ENCODE measurements at places on chromosomes 1 and 21.

DNA sequence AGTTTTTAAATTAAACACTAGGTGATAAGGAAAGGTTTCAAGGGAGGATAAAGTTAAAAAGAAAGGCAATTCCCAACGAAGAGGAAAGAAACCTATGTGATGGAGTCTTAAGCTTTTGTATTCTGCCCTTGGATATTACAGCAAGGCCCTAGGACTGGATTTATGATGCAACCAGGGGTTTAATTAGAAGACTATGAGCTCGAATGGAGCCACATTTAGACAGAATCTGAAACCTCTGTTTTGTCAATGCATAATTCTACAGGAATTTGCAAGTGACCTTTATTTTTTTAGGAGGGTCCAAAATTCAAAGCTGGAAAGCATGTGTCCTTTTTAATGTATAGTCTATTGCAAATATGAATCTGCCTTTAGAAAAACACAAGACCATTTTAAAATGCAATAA, 37.9 kb downstream of the TGFB2 start:
- DNase-seq, result no peak

- DNase-seq, result no peak
Observed at GRCh38 chr21:38699048-38699447, 106.7 kb upstream of the ETS2 start.

GRCh38 chr21:36691555-36692041, 7.3 kb upstream of the SIM2 start:
- DNase-seq, result no peak

GRCh38 chr1:30171537-30172298, 551.7 kb downstream of the MATN1 start:
- no peak for DNase-seq

- no peak for DNase-seq
Observed at GRCh38 chr1:79760531-79760930, 754.0 kb upstream of the ADGRL4 start.

GRCh38 chr1:233641029-233641428, 27.1 kb downstream of the KCNK1 start:
- no peak for DNase-seq

DNA sequence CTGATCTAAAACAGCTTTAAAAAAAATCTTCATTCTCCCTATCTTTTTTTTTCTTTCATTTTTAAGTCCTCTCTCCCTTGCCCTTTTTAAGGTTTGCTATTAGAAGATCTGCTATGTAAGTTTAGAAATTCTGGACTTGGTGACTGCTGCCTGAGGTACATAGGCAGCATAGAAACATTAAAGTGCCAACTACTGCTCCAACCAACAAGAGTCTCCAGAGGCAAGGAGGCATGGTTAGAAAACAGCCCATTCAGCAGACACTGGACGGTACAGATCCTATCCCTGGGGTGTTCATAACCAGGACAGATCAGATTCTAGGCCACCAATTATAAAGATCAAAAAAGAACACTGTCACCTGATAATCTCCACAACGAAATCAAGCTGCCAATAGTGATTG, 36.6 kb downstream of the GPR3 start:
- no peak for DNase-seq

DNA sequence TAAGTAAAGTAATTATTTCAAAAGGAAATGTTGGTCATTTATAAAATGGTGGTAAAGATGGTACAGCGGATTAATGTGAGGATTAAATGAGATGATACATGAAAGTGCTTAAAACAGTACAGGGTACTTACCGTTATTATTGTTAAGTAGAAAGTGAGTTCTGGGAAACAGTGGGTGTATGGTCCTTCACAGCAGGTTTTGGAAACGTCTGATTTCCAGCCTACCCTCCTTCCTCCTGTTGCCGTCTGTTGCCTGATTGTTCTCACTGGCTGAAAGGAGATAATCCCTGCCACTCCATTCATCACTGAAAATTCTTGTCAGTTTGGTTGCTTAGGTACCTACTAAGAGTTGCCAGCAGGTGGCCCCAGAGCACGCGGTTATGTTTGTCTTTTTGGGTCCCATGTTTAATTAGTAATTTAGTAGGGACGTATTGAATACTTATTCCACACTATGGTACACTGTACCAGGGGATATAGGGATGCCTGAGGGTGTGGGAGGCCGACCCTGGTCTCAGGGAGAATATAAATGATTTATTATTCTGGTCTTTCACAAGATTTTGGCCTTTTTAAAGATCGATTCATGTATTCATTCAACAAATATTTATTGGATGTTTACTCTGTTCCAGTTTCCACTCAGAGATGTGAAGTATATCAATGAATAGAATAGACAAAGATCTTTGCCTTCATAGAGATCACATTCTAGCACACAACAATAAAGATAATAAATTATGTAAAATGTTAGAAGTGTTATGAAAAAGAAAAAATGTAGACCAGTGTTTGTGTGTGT, 30.8 kb upstream of the RPTN start:
- DNase-seq, result peak; percentile 30

GRCh38 chr1:110501488-110502132, 17.4 kb downstream of the KCNA10 start:
- DNase-seq, result no peak

- DNase-seq, result no peak
Observed at GRCh38 chr1:241775021-241775420, 73.0 kb upstream of the EXO1 start.

DNA sequence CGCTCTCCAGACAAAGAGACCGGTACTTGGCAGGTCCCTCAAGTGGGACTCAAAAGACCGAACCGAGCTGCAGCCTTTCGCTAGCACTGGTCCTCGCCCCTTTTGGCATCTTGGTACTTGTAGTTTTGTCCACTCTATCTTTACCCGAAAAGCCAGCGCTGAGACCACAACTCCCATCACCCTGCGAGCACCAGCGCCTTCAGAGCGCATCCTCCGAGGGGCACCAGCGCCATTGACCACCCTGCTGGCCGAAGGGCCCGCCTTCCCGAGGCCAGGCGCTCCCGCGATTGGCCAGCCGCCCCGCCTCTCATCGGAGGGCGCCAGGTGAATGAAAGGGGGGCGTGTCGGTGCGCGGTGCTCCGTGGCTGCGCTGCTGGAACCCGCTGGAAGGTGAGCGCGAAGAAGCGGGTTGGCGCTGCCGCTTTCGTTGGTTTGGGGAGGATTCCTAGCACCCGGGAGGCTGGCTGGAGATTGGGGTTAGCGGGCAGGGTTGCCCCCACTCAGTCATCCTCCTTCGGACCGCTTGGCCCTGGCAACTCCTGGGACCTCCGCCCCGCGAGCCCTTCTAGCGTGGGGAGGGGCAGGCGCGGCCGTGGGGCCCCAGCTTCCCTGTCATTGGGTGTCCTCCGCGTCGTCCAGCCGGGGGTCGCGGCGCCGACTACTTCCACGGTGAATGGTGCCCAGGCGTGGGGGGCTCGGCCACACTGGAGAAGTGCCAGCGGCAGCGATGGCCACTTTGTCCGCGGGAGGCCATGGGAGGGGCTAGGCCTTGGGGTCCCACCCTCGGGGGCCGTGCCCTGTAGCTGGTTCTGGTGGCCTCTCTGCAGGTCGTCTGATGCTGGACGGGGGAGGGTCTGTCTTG, at the start of gene ZBTB8B:
TSS of gene ZBTB8B (plus strand) at position 357 of the 862 bp plus-strand sequence. CDS start 5,553 bp downstream, outside the sequence.
- no peak for DNase-seq

DNA sequence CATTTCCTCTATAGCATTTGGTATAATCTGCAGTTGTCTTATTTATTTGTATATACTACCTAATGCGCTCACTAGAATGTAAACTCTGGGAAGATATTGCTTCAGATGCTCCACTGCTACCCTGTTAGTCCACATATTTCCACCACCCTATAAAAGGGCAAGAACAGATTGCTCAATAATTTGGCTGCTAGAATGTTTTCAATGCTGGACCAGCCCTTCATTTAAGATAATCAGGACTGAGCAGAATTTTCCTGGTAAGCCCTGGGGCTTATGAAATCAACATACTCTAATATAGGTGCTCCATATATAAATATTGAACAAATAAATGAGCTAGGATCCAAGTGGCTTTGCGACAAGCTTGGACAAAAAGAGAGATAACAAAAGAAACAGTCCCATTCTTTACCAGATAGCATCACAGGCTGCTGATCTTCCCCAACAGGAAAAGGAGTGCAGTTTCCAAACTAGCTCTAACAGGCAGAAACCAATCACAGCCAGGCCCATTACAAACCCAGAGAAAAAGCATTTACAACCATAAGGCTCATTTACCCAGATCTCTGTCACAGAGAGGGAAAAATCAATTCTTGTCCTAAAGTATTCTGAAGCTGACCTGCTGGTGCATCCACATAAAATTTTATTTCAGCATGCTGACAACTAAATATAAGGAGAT, 8.3 kb downstream of the BCAR3 start:
- no peak for DNase-seq

GRCh38 chr1:19650416-19651140, 6.5 kb downstream of the NBL1 start:
- DNase-seq, result no peak

- DNase-seq, result no peak
Observed at GRCh38 chr1:10965546-10966226, 46.8 kb upstream of the TARDBP start.

DNA sequence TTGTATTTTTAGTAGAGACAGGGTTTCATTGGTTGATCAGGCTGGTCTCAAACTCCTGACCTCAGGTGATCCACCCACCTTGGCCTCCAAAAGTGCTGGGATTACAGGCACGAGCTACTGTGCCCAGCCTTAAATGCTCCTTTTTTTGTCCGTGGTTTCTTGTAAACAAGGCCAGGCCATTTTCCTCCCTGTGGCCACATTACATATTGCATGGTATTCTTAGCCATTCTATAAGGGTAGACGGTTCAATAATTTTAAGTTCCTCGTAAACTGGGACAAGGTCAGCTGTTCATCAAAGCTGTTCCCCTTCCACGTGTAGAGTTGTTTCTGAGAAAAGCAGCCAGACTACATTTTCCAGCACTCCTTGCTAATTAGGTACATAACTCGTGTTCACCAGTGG, 10.3 kb upstream of the LUZP1 start:
- no peak for DNase-seq

- no peak for DNase-seq
Observed at GRCh38 chr1:238329671-238330070, 438.9 kb upstream of the ZP4 start.

DNA sequence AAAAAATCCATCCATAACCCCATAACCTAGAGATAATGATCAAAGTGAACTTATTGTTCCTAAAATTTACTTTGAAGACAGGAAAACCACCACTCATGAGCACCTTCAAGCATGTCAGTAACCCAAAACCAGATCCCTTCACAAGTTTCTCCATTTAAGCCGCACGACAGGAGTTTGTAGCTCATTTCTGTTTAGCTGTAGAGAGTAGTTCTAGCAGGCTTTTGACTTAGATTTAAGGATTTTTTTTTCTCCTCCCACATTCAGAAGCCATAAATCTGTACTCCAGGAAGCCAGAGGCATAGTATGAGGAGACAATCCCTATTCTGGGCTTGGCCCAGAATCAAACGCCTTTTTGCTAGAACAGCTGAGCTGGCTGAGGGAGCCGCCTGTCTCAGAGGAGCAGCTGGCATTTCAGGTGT, 25.6 kb downstream of the TOMM20 start:
- no peak for DNase-seq

DNA sequence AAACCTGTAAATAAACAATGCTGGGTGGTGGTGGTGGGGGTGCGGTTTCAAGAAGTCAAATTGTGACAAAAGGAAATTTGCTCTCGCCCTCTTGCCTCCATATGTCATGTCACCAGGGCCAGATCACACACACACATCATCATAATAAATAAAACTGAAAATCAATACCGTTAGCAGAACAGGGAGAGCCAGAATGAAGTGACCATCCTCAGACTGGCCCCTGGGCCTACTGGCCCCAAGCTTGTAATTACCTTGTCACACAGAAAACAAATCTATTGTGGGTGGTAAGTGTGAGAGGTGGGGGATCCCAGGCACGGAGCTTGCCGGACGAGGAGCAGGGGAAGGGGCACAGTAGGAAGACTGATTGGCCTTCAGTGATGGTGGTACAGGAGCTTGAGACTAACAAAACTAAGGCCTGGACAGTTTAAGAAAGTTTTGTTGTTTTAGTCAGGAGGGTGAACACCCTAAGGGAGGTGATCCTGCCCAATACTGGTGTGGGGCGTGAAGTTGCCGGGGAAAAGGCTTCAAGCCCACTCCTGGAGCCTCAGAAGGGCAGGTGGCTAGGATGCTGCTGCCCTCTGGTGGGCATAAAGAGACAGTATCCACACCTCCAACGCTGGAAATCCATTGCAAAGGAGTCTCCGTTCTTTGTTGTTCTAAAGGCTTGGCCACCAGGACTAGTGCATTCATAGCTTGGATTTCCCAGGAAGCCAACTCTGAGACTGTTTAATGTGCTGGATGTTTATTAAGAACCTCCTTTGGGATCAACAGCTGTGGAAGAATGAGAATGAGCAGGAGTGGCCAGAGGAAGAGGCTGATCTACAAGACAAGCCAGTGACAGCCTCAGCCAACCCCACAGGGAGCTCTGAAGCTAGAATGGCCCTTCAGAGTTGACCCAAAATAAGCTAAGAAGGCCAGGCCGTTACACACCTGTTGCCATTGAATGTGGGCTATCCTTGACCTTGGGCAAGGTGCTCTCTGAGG, 8.1 kb upstream of the C1orf216 start:
- DNase-seq, result no peak

GRCh38 chr1:5711079-5711478, 281.1 kb downstream of the NPHP4 start:
- DNase-seq, result no peak

DNA sequence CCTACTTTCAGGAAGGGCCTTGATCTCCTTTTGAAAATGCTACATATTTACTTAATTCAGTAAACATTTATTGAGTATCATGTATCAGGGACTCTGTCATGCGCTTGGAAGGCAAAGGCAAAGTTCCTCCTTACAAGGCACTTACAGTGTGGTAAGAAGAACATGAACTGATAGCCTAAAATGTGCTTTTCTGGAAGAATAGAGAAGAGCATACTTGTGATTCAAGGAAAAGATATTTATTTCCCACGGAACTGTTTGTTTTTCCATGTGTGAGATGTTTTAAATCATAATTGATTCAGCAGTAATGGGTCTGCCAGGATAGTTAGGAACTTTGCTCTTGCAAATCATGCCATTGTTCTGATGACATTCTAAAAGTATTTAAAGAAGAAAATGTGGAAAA, 110.1 kb upstream of the ZNHIT6 start:
- DNase-seq, result no peak

GRCh38 chr1:53851571-53852285, 13.6 kb upstream of the NDC1 start:
- no peak for DNase-seq

- DNase-seq, result no peak
Observed at GRCh38 chr1:179883040-179883744, 1.1 kb downstream of the TOR1AIP1 start.

GRCh38 chr1:93028542-93028941, 50.5 kb upstream of the MTF2 start:
- no peak for DNase-seq

- DNase-seq, result no peak
Observed at GRCh38 chr1:28812669-28813468, 899 bp downstream of the OPRD1 start.
